ENCODE measurements at places on chromosomes 3 and 15.

GRCh38 chr3:46729038-46729437 is 11.4 kb upstream of the PRSS50 start:
- peak; percentile 54 for DNase-seq

- DNase-seq = no peak
Observed at GRCh38 chr3:87158823-87159222, 68.3 kb upstream of the CHMP2B start.

DNA sequence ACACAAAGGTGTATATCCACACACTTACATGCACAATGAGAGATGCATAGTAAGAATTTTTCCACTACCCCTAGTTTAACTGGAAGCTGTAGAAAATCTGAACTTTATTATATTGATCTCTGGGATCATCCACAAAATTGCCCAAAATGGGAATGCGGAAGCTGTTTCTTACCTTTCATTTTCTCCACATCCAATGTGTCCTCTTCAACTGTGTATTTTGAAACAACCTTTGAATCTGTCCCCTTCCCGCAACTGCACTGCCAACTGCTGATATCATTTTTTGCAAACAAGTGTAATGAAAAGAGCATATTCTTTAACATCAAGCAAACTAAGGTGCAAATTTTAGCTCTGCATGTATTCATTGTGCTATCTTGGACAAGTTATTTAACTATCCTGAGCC is 427.6 kb upstream of the TPRG1 start:
- no peak for DNase-seq

GRCh38 chr15:44216958-44217357 is 21.9 kb upstream of the FRMD5 start:
- no peak for DNase-seq

- DNase-seq = no peak
Observed at GRCh38 chr3:127770671-127771355, 51.5 kb downstream of the MGLL start.

DNA sequence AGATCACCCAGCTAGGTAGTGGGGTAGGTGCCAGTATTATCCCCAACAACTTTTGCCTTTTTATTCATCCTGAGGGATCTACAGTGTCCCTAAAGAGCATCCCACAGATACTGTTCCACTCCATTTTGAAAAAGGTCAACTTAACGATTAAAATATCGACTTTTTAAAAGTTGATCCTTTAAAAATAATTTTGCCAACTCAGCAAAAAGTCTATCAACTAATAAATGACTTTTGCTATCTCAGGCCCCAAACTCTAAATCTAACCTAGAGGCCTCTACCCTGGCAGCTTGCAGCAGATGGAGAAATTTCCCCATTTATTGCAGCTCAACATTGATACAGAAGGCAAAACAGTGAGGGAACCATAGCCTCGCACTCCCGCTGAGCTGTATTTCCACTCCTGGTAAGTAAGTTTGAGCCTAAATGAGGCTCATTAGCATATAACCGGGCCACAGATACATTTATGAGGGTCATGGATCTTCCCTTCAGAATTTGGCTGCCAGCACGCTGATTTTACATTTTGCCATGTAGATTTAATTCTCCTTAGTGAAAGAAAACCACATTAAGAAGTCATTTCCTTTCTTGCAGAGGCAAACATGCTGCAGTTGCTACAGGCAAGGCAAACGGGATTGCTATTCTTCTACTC is 704.1 kb upstream of the CFAP20DC start:
- no peak for DNase-seq

DNA sequence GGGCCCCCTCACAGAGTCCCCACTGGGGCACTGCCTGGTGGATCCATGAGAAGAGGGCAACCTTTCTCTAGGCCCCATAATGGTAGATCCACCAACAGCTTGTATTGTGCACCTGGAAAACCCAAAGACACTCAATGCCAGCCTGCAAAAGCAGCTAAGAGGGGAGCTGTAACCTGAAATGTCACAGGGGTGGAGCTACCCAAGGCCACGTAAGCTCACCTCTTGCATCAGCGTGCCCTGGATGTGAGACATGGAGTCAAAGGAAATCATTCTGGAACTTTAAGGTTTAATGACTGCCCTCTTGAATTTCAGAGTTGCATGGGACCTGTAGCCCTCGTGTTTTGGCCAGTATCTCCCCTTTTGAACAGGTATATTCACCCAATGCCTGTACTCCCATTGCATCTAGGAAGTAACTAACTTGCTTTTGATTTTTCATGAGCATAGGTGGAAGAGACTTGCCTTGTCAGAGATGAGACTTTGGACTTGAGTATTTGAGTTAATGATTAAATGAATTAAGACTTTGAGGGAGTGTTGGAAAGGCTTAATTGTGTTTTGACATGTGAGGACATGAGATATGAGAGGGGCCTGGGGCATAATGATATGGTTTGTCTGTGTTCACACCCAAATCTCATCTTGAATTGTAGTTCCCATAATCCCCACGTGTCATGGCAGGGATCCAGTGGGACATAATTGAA is 900.9 kb upstream of the ROBO1 start:
- no peak for DNase-seq

GRCh38 chr15:31130576-31131237 is 29.2 kb upstream of the TRPM1 start:
- no peak for DNase-seq

DNA sequence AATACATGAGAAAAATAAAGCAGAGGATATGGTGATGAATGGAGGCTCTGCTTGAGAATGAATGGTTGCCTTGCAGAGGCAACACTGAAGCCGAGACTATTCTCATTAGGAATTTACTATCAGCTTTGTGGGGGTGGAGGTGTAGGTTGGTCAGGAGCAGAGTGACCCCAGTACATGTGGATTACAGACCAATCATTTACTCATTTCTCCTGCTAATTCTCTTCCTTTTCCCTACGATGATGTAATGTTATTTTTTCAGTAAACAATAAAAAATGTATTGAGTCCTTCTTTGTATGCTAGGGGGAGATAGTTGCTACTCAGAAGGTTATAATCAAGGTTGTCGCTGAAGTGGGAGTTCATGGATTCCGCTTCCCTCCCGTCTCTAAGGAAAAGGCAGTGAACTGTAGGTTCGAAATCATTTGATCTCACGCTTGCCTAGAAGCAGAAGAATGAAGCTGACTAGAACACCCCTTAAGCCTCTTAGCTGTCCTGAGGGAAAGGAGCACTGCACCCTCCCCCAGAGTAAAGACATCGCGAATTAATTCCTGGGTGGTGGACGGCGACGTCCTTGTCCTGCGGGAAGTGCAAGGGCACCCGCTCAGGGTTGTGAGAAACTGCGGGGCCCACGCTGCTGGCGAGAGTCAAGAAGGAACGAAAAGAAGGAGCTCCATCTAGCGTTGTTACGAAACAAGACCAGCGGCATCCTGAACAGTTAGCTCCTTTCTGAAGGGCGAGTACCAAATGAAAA is 213.2 kb upstream of the PFN2 start:
- peak; percentile 62 for DNase-seq

DNA sequence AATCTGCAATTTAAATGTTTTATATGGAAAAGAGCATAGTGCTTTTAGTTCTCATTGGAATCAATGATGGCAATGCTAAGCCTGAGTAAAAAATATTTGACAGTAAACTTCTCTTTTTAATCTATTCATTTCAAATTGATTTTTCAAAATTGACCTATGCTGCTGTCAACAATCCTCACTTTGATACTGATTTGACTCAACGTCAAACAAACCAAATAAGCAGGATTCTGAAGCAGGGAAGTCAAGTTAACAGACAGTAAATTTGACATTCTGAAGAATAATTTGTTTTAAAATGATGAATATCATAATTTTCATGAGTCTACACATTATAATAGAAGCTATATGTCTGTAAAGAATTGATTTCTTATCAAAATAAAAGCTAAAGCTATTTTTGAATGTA is 1053.1 kb downstream of the DIPK2A start:
- no peak for DNase-seq

GRCh38 chr3:157311633-157312375 is 124.8 kb upstream of the PTX3 start:
- no peak for DNase-seq

GRCh38 chr15:68410466-68411342 is 21.3 kb downstream of the ITGA11 start:
- no peak for DNase-seq

DNA sequence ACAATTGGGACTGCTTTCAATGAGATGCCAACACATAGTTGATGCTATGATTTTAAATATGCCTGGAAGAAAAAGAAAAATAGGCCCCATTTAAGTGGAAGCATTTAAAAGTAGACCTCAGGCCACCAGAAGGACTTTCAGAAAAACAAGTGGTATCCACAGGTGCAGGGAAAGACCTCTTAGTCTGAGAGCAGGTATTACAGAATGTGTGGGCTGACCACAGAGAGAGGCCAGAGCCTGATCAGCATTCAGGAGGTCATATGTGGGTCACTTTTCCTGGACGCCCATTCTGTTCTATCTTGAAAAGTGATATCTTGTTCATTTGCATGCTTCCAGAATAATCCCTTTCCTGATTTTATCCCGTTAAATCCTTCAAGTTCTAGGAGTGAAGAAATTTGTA is 95.5 kb downstream of the GABRG3 start:
- no peak for DNase-seq

- peak; percentile 73 for DNase-seq
Observed at GRCh38 chr3:12944413-12944812, 103.0 kb upstream of the RPL32 start.

- DNase-seq = no peak
Observed at GRCh38 chr15:26877831-26878230, 11.0 kb downstream of the GABRA5 start.

GRCh38 chr3:141629976-141630375 is 108.1 kb upstream of the RNF7 start:
- DNase-seq = no peak

DNA sequence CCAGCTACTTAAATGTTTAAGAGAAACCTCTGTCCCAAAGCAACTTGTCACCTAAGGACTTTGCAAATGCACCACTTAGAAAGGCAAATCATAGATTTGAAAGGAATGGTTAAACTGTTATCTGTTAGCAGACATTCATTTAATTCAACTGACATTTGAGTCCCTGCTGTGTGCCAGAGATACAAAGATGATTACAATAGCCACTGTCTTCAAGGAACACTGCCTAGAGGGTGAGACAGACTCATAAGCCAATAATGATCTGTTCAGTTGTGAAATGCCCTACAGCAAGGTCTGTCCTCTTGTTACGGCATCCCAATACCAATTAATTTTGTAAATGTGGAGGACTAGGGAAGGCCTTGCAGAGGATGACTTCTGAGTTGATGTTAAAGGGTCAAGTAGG is 113.1 kb downstream of the ATG7 start:
- no peak for DNase-seq

DNA sequence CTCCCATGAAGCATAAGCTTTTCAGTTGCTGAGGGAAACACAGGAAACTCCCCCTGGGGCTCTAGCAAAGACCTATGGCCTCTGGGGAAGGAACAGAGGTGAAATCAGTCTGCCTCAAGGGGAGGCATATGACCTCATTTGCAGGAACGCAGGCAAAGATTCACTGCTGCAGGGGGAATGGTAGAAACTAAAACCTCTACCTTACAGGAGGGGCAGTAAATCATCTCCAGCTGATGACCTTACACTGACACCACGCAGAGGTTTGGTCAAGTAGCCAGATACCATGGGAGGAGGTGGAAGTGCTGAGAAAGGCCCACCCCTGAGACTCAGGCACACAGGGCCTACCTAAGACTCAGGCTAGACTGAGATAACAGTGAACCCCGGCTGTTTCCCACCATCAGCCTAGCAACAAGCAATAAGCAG is 81.1 kb downstream of the RAD18 start:
- peak; percentile 40 for DNase-seq

DNA sequence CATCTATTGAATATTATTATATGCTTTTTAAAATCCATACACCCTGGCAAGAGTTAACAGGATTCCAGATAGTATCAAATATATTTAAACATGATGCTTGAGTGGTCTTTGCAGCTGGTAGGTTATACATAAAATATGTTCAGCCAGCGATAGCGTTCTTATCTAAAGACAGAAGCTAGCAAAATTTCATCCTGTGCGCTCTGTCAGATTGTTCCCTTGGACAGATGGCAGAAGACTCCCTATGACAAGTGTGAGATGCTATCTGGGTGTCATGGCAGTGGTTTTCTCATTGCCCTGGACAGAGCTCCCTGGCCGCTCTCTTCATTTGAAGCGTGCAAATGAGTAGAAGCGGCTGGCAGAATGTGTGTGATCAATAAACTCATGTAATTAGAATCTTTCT is 175.2 kb upstream of the SOX14 start:
- DNase-seq = no peak

- peak; percentile 39 for DNase-seq
Observed at GRCh38 chr3:101809178-101810021, 30.4 kb downstream of the NXPE3 start.

DNA sequence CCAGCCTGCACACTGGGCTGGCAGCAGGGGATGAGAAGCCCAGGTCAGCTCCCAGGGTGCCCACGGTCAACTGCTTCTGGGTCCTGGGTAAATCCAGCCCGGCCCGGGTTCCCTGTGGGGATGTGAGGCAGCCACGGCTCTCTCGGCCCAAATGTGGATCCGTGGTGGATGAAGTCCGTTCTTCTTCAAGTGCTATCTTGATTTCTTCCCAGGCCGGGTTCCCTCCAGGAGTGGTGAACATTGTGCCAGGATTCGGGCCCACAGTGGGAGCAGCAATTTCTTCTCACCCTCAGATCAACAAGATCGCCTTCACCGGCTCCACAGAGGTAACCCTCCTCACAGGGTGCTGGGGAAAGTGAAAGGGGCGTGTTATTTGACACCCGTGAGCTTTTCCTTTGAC is 16.1 kb downstream of the ALDH1A3 start:
- DNase-seq = no peak

DNA sequence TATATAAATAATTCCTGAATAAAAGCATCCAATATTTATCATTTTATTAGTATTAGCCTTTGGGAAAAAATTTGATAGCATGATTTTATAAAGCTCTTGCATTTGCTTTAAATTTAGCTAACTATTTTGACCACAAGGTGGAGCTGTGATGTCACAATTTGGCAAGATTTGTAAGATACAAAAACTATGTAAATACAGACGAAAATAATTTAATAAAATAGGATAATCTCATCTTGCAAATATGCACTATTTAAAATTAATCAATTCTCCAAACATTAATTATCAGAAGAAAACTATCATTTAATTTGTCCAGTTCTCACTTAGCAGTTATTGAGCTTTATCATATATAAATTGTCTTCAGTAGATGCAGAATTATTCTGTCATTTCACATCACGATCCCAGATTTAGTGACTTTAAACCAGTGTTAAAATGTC is 95.4 kb downstream of the PLOD2 start:
- DNase-seq = no peak

DNA sequence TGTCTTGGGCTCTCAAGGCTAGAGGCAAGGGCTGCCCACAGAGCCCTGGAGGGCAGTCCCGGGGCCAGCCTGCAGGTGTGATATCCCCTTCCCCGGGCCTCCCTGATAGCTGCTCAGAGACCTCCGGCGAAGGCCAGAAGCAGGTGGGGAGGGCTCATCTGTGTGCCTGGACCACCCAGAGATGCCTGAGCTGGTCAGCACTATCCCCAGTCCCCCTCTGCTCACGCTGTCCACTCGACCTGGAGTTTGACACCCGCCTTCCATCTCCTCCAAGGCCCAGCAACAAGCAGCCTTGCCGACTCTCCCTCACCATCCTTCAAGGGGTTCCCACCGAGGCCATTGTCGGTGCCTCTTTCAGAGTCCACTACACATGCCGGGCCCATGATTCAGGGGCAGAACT is 39.4 kb downstream of the DNAH1 start:
- DNase-seq = no peak

- DNase-seq = no peak
Observed at GRCh38 chr3:183766107-183766506, 59.3 kb downstream of the MAP6D1 start.

- DNase-seq = peak; percentile 31
Observed at GRCh38 chr3:185754920-185755319, 69.9 kb downstream of the IGF2BP2 start.
